T1000 (cell line): ENCODE measurements at places on chromosomes 7 and 10.

- DNase-seq = no peak
Measured at GRCh38 chr10:119872610-119872859, at the start of gene MCMBP. Gene MCMBP (minus strand): TSS chr10:119872843. CDS start chr10:119872584, 259 bp downstream.

DNA sequence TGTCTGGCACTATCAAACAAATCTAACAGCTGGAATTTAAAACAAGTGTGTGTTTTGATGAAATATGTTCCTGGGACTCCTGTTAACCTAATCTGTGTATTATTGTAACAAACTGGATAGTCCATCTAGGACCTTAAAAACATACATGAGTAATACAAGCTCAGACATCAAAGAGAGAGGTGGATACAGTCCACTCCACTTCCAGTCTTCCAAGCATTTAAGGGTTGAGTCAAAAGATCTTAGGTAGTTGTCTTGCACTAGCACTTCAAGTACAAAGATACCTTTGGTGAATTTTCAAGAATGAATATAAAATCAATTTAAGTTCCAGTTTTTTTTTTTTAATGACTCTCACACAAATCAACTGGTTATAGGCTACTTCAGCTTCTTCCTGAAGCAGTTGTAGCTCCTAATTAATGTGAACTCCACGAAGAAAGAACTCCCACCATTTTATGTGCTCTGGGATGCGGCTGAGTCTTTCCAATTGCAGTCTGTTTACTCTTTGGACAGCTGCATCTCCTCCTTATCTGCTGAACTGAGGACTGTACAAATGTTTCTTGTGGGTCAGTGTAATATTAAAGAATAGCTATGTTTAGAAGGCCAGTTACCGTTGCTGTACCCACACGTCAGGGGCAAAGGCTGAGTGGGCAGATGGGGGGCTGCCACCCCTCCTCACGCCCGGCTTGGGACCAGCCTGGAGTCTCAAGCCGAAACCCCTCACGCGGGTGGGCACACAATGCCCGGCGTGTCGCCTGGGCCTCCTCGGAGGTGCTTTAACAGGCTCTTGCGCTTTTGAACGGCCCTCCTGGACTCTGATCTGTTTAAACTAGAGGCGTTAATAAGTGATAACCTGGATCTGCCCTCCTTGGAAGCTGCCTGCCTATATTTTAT is 2.9 kb upstream of the IGF2BP3 start:
- no peak for DNase-seq

GRCh38 chr10:95542761-95543160 is 18.4 kb downstream of the SORBS1 start:
- no peak for DNase-seq

DNA sequence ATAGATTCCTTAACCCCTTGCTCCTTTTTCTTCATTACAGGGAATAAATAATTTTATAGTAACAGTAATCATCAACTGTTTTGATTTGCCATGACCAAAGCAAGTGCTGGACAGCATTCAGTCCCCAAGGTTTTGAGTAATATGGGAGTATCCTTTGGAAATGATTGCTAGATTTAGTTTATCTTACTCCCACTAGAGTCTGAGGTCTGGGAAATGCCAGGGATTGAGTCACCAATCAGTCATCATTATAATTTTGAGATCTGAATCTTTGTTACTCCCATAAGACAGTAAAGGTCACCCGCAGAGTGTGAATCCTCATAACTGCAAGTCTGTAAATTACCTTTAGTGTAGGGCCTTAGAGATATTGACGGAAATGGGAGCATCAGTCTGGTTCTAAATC is 133.7 kb upstream of the SEMA3E start:
- DNase-seq = peak; percentile 2

DNA sequence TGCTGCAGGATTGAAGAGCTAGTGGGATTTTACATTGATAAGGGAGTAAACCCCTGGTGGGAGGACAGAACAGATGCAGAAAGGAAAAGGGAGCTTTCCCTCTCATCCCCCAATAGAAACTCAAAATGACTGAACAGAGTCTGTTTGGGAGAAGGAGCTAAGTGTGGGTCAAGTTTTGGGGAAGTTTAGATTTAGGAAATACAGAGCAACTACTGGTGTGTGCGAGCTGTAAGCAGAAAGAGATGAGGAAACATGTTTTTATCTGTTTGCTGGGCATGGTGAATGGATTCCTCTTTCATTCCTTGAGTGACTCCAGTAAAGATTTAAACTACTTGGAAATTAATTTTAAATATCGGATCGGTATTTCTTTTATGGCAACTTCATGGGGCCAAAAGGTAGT is 132.7 kb downstream of the AOAH start:
- DNase-seq = no peak

GRCh38 chr10:124683814-124684213 is 60.4 kb downstream of the FAM53B start:
- DNase-seq = no peak

DNA sequence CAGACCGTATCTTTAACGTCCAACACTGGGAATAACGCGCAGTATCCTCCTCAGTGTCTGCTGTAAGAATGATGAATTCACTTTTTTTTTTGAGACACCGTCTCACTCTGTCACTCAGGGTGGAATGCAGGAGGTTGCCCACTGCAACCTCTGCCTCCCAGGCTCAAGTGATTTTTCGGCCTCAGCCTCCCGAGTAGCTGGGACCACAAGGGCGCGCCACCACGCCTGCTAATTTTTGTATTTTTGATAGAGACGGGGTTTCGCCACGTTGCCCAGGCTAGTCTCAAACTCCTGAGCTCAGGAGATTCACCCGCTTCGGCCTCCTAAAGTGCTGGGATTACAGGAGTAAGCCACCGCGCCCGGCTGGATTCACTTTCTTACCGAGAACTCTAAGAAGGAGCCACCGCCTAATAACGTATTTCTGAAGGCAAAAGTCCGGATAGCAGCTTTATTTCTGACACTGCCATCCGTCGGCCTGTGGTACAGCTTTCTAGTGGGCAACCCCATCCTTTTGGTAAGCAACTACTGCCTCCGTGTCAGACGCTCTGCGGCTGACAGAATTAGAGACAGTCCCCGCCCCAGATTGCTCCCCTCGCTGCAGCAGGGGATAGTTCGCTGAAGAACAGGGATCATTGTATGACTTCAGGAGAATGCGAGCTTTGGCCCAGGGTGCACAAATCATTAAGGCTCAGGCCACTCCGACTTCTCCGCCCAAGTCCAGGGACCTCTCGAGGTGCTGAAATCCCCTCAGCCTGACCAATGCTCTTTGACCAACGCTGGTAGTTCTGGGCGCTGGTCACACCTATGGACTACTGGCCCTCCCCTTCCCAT is 662 bp downstream of the POLR3A start:
- DNase-seq = no peak

DNA sequence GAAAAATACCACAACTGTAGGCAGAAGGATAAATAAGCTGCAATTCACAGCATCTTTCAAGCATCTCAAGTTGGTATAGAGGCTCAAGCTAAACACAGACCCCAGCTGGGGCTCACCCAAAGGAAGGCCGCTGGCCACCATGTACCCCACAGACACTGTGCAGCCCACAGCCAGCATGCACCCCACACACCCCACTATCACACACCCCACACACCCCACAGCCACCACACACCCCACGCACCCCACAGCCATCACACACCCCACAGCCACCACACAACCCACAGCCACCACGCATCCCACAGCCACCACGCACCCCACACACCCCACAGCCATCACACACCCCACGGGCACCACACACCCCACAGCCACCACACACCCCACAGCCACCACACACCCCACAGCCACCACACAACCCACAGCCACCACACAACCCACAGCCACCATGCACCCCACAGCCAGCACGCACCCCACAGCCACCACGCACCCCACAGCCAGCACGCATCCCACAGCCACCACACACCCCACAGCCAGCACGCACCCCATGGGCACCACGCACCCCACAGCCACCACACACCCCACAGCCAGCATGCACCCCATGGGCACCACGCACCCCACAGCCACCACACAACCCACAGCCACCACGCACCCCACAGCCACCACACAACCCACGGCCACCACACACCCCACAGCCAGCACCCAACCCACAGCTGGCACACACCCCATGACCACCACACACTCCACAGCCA is 214.7 kb downstream of the DNAJB6 start:
- no peak for DNase-seq

DNA sequence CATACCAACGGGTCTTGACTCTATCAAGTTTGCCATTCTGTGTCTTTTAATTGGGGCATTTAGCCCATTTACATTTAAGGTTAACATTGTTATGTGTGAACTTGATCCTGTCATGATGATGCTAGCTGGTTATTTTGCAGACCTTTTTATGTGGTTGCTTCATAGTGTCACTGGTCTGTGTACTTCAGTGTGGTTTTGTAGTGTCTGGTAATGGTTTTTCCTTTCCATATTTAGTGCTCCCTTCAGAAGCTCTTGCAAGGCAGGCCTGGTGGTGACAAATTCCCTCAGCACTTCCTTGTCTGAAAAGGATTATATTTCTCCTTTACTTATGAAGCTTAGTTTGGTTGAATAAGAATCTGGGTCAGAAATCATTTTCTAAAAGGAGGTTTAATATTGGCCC is 135.1 kb upstream of the LANCL2 start:
- no peak for DNase-seq

DNA sequence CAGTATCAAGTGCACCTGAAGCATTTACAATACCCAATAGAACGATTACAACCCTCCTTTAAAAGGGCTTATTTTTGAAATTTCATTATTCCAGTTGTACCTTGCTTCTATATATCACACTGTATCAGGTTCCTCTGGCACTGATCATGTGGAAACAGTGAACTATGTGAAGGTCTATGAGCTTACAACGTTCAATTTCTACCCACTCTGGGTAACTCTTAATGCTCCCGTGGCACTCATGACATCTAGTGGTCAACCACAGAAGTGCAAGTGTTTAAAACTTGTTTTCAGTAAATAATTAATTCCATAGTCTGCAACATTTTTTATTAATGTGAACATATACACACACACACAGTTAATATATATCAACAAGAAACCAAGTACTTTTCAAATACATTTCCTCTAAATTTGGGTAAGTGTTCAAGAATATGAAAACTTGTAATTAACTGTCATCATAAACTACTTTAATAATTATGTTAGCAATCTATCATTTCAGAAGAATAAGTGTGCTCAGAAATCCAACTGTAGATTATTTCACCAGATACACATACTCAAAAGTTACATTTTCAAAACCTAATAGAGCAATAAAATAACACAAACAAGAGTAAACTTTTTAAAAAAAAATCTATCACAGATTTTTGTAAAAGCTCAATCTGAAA is 61.0 kb downstream of the MPP7 start:
- no peak for DNase-seq

DNA sequence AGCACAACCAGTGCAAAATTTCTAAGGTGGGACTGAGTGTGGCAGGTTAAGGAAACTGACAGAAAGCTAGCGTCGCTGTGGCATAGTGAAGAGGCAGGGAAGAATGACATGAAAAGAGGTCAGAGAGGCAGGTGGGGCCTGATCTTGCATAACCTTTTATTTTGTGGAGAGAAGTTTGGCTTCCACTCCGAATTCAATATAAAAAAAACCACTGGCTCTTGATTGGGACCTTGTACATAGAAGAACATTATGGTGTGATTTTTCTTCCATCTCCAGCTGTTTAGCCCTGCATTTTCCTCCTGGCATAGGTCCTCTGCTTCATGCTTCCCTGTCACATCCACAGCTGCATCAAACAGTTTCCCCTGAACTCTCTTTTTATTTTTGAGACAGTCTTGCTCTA is 170.5 kb upstream of the MEOX2 start:
- DNase-seq = no peak

- no peak for DNase-seq
Measured at GRCh38 chr7:111172564-111173257, 81.8 kb downstream of the LRRN3 start.

- DNase-seq = no peak
Measured at GRCh38 chr10:91596825-91597196, 36.1 kb downstream of the PPP1R3C start.

DNA sequence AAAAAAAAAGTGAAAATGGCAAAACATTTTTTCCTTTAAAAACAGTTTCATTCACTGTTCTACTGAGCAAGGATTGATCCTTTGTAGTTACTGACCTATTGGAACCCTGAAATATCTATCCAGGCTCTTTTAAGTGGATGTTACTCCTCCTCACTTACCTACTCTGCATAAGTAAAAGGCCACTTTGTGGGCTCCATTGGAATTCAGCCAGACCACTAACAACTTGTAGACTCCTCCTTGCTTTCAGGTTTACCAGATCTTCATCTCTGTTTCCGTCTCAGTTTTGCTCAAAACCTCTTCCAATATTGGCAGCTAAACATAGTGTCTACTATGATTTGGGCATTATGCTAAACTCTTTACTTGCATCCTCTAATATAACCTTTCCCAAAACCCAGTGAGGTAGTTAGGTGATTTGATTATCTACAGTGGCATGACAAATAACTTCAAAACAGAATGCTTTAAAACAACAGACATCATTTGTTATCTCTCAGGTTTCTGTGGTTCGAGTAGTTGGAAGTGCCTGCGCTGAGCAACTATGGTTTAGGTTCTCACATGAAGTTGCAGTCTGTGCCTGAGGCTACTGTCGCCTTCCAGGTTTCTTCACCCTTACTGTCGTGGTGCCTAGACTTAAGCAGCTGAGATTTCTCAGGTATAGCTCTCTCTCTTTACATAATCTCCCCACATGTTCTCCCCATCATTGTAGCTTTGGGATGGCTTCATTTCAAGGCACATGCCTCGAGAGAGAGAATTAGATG is 698.2 kb downstream of the REEP3 start:
- no peak for DNase-seq

DNA sequence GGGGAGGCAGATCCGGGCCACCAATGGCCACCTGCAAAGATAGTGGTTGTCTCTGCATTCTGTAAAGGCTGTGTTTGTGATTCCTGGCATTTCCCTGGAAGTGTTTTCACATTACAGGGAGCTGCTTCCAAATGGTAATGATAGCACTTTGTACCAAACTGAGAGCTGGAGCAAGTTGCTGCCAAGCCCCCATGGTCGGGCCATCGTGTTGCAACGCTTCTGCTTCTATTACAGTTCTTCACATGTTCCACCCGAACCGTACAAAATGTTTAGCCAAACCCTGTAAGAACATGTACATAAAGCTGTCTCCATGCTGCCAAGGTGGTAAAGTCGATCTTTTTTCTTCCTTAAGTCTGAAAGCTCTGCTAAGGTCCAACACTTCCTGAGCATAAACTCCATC is 397.7 kb upstream of the NFE2L3 start:
- DNase-seq = no peak

GRCh38 chr7:151984612-151985011 is 28.4 kb downstream of the GALNTL5 start:
- no peak for DNase-seq

GRCh38 chr7:123961771-123962170 is 36.7 kb downstream of the SPAM1 start:
- no peak for DNase-seq

GRCh38 chr7:99030951-99031350 is 113.0 kb downstream of the SMURF1 start:
- DNase-seq = no peak

GRCh38 chr7:66033471-66034385 is 41.9 kb upstream of the ASL start:
- no peak for DNase-seq

- DNase-seq = no peak
Measured at GRCh38 chr10:110805292-110805691, 66.4 kb upstream of the PDCD4 start.
